ENCODE measurements at places on chromosomes 5 and 9.

- no peak for DNase-seq
Observed at GRCh38 chr5:130724658-130725057, 440.4 kb downstream of the HINT1 start.

DNA sequence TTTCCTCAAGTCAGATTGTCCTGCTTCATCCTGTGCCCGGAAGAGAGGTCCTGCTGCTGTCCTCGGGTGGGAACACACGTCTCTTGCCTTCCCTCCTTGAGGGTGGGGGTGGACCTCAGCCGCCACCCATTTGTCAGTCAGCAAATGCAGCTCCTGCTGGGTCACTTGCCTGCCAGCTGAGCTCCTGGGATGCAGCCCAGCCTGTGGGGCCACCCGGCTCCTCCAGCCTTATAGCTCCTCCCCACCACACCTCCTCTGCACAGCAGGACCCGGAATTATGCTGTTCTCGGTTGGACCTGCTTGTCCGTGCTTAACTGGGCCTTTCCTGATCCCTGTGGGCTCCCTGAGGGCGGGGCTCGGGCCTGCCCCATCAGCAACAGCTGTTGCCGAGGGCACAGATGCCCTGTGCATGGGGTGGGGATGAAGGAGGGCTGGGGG, 52.7 kb downstream of the RXRA start:
- peak; percentile 43 for DNase-seq

DNA sequence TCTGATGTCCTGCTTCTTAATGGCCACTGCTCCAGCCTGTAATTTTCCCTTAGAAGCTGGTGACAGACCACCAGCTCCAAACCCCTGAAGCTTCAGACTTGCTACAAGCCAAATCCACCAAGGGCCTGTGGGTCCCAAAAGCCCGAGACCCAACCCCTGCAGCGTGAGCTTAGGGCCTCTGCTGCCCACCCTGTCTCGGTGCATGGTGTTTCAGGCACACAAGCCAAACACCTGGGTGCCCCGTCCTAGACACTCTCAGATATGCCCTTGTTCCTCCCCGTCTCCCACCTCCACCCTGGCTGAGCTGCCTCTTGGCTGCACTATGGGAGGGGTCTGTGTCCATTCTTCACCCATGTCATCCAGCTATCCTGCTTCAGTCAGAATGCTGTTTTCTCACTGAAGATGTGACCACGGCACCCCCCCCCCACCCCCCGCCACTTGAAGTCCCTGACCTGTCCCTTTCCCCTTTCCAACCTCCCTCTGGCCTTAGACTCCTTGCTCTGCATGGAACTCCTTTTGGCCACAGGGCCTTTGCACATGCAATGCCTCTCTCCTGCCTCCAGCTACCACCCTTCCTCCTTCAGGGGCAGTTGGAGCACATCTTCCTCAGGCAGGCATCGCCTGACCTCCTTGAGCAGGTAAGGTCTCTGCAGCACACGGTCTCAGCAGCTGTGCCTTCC, 55.8 kb downstream of the ZNF354C start:
- no peak for DNase-seq

GRCh38 chr5:134456825-134457224, 45.1 kb upstream of the CDKN2AIPNL start:
- no peak for DNase-seq

DNA sequence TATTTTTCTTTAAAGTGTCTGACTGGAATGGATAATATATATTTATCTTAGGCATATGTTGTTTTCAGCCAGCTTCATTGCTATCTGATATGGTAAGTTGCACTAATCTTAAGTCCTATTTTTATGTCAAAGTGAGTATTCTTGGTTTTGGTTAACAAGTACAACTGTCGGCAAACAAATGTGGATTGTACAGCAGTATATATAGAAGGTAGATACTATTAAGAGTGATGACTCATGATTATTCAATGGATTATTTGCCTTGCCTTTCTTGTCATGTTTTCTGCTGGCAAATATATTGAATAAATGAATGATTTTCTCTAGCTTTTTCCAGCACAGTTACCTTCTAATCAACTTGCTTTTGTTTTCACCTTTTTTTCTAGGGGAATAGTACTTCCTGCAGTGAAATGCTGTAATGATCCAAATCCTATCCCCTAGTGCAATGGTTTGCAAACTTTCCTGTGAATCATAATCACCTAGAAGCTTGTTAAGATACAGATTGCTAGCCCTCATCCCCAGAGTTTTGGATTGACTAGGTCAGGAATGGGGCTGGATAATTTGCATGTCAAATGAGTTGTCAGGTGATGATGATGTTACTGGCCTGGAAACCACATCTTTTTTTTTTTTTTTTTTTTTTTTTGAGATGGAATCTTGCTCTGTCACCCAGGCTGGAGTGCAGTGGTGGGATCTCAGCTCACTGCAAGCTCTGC, 60.8 kb upstream of the ARRDC3 start:
- DNase-seq: no peak

DNA sequence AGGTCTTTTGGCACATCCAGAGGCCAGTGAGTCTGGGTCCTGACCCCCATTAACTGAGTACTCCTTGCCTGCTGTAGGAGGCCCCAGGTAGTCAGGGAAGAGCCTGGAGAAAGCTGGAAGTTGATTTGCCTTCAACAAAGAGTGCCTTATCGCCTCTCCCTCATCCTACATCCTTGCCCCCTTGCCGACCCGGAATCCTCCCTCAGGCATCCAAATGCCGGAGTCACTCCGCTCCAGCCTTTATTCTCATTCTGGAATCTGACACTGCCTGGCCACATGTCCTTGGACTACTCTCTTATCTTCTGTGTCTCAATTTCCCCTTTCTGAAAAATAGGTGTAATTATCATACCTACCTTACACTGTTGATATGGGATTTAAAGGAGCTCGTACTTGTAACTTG, 39.1 kb upstream of the KLF4 start:
- no peak for DNase-seq

DNA sequence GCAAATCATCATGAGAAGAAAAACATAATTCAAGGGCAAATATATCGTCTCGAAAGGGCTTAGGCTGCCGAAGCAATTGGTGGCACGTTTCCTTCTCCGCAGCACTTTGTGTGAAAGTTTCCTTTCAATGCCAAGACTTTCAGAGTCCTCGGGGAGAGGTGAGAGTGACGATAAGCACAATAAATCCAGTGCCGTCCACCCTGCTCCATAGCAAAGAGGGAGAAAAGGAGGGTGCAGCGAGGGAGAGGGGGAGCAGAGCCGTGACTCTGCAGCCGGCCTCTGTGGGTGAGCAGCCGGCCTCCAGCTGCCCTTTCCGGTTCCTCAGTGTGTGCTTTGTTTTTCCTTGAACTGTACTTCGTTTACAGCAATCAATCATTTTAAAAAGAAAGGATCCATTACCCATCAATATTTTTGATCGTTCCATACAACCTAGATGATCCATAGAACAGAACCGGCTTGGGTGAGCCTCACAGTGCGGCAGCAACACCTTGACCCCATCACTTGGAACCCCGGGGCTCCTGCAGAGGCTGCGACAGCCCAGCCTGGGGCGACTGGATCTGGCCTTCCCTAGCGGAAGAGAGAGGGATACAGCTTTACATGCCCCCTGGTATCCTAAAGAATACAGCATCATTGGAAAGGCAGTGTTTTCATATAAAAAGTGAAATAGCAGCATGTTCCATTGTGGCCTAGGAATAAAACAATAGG, 247.0 kb upstream of the IRX4 start:
- no peak for DNase-seq
